ENCODE measurements at places on chromosomes 3 and 15. TPM values are rescaled to one million over a fixed set of nuclear protein-coding genes. Genes with fewer than 3 reads are reported as not detected.

The SSR3 gene
- 107 TPM for total RNA-seq

The SAMMSON gene
- total RNA-seq: 25.3 TPM

The CPN2 gene
- total RNA-seq: not detected

The TLR9 gene
- not detected for total RNA-seq

The SAMD7 gene
- total RNA-seq: not detected

The PPARG gene
- total RNA-seq: 8.5 TPM

DNA sequence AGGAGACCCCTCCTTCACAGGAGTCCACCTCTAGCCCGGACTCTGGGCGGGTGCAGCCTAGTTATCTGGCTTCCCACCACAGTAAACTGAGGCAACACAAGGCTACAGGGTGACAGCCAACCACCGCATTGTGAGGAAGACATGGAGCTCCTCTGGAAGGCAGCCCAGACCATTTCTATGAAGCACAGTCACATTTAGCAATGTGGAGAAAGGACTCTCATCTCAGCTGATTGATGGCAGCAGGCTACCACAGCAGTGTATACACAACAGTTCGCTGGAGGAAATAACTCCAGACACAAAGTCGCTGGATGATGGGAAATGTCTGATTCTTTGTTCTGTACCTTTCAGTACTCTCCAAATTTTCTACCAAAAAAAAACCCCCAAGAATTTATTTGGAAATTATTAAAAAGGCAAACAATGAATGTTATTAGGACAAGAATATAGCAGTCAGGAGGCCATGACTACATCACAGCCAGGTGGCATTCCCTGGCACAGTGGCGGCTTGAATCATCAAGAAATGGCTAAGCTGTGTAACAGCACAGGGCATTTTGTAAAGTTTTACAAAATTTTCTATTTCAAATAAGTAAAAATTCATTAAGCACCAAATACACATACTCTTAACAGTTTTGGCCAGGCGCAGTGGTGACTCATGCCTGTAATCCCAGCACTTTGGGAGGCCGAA lies 40.1 kb downstream of the FAN1 start:
- H3K4me3 ChIP-seq: no peak overlapping the region
- no peaks in the 10 kb centered on the region for H3K4me1 ChIP-seq
- no peak for DNase-seq
- H3K27ac ChIP-seq: no peak overlapping the region

GRCh38 chr15:34318277-34319079 lies 19.1 kb downstream of the SLC12A6 start:
- H3K36me3 ChIP-seq: no peaks in the 10 kb centered on the region
- peak overlapping the region; percentile 81 for H3K4me3 ChIP-seq
- no peaks in the 10 kb centered on the region for H3K27me3 ChIP-seq
- DNase-seq: no peak
- peaks cover 34% of the 10 kb centered on the region for H3K4me1 ChIP-seq
- H3K27ac ChIP-seq: peak overlapping the region; percentile 88

DNA sequence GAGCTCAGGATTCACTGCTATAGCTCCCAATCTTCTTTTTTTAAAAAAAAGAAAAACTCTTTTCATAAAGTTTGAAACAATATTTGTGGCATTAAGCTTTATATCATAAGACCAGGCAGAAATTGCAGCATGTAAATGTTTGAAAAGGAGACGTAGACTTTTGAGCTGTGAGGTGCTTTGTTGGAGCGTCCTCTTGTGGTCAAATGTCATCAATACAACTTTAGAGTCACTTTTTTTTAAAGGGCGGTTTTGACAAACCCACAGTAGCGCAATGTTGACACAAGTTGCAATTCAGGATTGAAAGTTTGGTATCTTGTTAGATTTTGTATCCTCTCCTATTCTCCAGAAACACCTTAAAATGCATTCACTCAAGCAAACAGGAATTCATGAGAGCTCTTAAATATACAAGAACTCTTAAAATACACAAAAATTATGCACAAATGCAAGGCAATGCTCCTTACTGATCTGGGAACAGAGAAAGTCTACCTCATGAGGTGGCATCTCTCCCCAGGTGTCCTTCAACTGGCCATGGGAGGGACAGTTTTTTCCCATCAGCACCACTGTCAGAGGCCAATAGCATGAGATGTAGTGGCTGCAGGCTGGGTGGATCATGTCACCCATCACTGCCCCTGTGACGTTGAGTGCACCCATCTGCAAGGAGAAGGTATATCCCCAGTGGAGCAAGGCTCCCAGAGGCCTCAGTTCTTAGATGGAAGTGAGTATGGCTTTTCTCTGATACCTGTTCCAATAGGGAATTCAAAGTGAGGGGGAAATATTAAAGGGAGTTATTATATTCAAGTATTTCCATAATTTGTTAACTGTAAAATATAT lies 70.7 kb downstream of the ANXA2 start:
- no peak overlapping the region for H3K4me3 ChIP-seq
- no peaks in the 10 kb centered on the region for H3K4me1 ChIP-seq
- DNase-seq: no peak
- no peak overlapping the region for H3K27ac ChIP-seq
- H3K27me3 ChIP-seq: no peaks in the 10 kb centered on the region

DNA sequence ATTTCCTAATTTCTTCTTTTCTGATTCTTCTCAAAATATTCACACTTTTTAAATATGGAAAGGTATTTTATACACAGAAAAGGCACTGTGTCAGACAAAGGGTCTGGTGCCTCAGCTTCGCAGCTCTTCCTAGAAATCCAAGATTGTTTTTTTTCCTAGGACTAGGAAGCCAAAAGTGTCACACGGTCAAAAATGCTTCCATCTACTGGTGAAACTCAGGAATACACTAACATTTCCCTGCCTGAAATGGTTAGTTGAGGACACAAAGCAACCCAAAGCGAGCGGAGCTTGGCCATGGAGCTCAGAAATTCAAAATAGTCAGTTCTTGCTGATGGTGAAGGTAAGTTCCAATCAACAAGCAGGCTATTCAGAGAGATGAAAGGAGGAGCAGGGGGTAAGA lies 426.5 kb upstream of the RASGRP1 start:
- no peaks in the 10 kb centered on the region for H3K4me1 ChIP-seq
- H3K36me3 ChIP-seq: no peaks in the 10 kb centered on the region
- no peaks in the 10 kb centered on the region for H3K27me3 ChIP-seq
- H3K4me3 ChIP-seq: no peak overlapping the region

- H3K27ac ChIP-seq: peak overlapping the region; percentile 15
- peaks cover 12% of the 10 kb centered on the region for H3K4me1 ChIP-seq
- no peaks in the 10 kb centered on the region for H3K27me3 ChIP-seq
Measured at GRCh38 chr3:113287803-113288648, 76.7 kb downstream of the BOC start.

GRCh38 chr3:183331498-183331897 lies 78.4 kb downstream of the B3GNT5 start:
- H3K4me3 ChIP-seq: no peak overlapping the region
- no peaks in the 10 kb centered on the region for H3K36me3 ChIP-seq
- DNase-seq: no peak
- H3K27me3 ChIP-seq: no peaks in the 10 kb centered on the region
- H3K4me1 ChIP-seq: no peaks in the 10 kb centered on the region

- peak overlapping the region; percentile 83 for H3K4me3 ChIP-seq
- H3K27me3 ChIP-seq: no peaks in the 10 kb centered on the region
- peak overlapping the region; percentile 99 for H3K27ac ChIP-seq
- H3K4me1 ChIP-seq: peaks cover 21% of the 10 kb centered on the region
Measured at GRCh38 chr15:31392761-31393401, 66.2 kb downstream of the KLF13 start.

DNA sequence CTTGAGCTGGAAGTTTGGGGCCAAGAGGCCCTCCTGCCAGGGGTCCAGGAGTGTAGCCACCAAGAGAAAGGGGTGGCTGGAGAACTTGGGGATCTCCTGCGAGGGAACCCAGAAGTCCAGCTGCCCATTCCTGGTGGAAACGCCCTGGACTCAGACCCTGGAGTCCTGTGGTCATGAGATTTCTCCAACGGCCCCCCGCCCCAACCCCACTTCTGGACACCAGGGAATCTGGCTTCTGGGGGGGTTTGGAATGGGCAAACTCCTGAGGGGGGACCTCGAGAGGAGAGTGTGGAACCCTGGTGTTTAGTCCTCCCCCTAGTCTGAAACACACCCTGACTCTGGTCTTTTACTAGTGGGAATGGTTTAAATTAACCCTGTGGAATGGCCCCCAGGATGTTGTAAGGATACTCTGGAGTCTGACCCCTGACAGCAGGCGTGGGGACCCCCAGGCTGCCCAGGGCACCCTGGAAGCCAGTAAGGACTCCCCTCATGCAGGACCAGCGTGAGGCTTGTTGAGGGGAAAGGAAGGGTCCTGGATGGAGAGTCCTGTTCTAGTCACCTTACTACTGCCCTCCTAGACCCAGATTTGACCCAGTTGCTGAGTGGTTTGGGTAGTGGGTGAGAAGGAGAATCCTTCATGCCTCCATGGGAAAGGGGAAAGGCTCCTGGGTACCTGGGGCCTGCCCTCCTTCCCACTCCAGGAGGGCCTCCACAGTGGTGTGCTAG lies 540 bp downstream of the KLHDC8B start:
- DNase-seq: no peak
- peak overlapping the region; percentile 83 for H3K27ac ChIP-seq
- peaks cover 14% of the 10 kb centered on the region for H3K36me3 ChIP-seq

- H3K27me3 ChIP-seq: no peaks in the 10 kb centered on the region
- DNase-seq: no peak
- no peaks in the 10 kb centered on the region for H3K4me1 ChIP-seq
- H3K4me3 ChIP-seq: no peak overlapping the region
- H3K36me3 ChIP-seq: no peaks in the 10 kb centered on the region
- H3K27ac ChIP-seq: no peak overlapping the region
Measured at GRCh38 chr3:58565621-58566397, 11.4 kb downstream of the FAM107A start.

Data from thoracic aorta (tissue), 2 donors.